ENCODE measurements at places on chromosomes 12 and 14. TPM values are rescaled to one million over a fixed set of nuclear protein-coding genes. Genes with fewer than 3 reads are reported as not detected.

NUDT4 gene
- 41.2 TPM for total RNA-seq

LRRC23 gene
- total RNA-seq, result 20.0 TPM

KRT72 gene
- total RNA-seq, result not detected

RERGL gene
- not detected for total RNA-seq

NCKAP5L gene
- total RNA-seq, result 35.7 TPM

CALM1 gene
- total RNA-seq, result 466 TPM

PTGDR gene
- not detected for total RNA-seq

MED13L gene
- total RNA-seq, result 69.5 TPM

OLR1 gene
- 32.4 TPM for total RNA-seq

MTHFD1 gene
- 56.6 TPM for total RNA-seq

SLC6A13 gene
- not detected for total RNA-seq

OR4E2 gene
- not detected for total RNA-seq

CLEC6A gene
- not detected for total RNA-seq

TNS2 gene
- 8.8 TPM for total RNA-seq

SLC17A8 gene
- total RNA-seq, result not detected

ADCY6 gene
- total RNA-seq, result 22.9 TPM

GNB3 gene
- total RNA-seq, result not detected

TMEM19 gene
- 54.4 TPM for total RNA-seq

G2E3 gene
- 33.4 TPM for total RNA-seq

PAPLN gene
- 2.4 TPM for total RNA-seq

SRRM4 gene
- not detected for total RNA-seq

RNASE7 gene
- not detected for total RNA-seq

ANAPC5 gene
- 107 TPM for total RNA-seq

CHGA gene
- not detected for total RNA-seq

TAS2R7 gene
- not detected for total RNA-seq

ADGRD1 gene
- total RNA-seq, result not detected

PRH1 gene
- 6.9 TPM for total RNA-seq

AMN gene
- not detected for total RNA-seq

CCDC177 gene
- not detected for total RNA-seq

IGFBP6 gene
- total RNA-seq, result 64.5 TPM

SPIC gene
- not detected for total RNA-seq

HCAR3 gene
- not detected for total RNA-seq
